Stimulated activated CD4-positive, alpha-beta T cell treated with anti-CD3 and anti-CD28 coated beads, Interleukin-2, amount 100 ng/mL, for 24 hours (primary cell): ENCODE measurements at places on chromosomes 1 and 21.

DNA sequence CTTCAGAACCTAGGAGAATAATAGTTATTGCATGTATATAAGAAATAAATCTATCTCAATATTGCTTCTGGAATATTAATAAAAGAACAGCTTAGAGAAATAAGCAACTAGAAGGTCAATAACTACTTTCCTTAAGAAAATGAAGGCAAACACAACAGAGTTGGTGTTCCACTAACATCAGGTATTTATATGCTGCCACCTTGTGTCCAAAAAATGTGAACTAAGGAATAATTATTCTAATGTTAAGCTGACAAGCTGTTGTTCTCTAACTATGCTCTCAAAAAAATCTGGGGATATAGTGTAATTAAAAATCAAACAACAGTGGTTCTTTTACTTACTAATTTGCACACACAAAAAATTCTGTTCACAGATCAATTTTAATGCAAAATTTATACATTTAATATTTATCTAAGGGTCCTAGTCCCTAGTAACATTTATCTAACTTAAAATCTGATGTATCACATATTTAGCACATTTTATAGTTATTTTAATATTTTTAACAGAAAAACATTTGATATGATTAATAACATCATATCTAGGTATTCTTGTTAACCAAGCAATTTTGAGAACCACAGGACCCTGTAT is 39.6 kb downstream of the UCHL5 start:
- DNase-seq: no peak

DNA sequence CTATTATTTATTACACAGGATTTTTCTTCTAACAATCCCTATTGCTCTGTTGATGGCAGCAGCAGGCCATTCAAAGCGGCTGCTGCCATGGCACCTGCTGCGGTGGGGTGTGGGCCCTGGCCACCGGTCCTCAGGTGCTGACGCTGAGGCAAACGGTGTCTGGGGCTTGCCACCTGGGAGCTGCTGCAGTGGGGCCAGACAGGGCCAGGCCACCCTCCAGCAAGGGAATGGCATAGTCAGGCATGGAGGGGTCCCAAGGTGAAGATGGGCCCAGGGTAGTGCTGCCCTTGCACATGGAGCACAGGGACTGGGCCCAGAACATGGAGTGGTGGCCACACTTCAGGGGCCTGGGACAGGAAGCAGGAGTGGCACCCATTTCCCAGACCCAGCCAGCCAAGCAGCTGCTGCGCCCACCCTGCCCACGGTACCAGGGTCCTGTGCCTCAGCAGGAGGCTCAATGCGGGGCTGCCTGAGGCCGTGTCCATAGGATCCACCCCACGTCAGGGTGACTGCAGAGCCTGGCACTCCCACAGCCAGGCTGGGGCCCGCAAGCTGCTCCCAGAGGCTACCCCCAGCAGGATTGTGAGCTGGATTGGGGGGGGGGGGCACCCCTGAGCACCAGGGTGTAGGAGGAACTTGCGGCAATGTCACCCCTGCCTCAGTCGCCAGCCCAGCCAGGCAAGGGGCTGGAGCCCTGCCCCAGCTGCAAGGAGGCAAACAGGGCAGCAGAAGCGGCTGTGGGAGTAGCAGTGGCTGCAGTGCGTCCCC is 53.9 kb upstream of the KRTAP11-1 start:
- DNase-seq: no peak

- no peak for DNase-seq
Observed at GRCh38 chr1:176854758-176855745, 309.5 kb downstream of the ASTN1 start.

GRCh38 chr1:230157420-230158390 is 90.7 kb downstream of the GALNT2 start:
- DNase-seq: no peak

- DNase-seq: no peak
Observed at GRCh38 chr1:245807954-245808719, 653.4 kb downstream of the KIF26B start.

DNA sequence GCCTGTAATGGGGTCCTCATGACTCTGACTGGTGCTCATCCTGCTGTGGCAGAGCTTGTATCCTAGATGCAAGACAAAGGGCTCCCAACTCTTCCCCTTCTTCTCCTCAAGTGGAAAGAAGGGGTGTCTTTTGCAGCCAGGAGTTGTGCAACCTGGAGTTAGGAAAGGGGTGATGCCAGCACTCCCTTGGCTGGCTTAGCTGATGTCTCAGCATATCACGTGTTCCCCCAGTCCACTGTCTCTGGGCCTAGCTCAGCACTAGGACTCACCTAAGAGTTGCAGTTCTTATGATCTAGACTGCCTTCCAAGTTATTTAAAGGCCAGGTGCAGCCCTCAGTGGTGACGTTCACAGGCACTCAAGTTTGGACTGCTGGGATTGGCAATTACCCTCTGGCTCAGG is 146.2 kb upstream of the GORAB start:
- no peak for DNase-seq

DNA sequence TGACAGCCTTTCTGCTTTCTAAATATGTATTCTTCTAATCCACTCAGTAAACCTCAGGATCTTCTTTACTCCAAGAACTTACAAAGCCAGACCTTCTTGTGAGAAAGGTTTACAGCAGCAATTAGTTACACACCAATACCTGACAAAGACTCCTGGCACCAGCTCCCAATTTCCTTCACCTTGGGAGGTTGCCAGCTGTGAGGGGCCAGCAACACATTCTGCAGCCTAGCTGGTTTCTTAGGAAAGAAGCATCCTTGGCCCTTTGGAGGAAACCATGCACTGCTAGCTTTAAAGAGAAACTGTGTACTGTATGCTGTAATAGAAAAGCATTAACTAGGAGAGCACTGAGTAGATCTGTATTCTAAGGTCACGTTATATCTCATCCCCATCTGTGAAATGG is 10.8 kb downstream of the FYB2 start:
- DNase-seq: no peak

DNA sequence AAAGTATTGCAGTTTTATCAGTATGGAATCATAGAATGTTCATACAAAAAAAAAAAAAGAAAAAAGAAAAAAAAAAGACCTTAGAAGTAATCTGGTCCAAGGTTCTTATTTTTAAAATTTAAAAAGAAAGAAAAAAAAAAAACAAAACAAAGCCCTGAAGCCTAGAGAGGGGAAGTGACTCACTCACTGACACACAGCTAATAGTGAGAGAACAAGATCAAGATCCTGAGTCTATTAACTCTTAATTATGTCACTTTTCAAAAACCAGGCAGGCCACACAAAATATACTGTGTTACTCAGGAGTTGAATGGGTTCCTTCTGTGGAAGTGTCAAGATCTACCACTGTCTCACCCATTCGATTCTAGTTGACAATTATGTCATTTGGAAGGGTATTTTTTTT is 433.9 kb upstream of the DAB1 start:
- no peak for DNase-seq

DNA sequence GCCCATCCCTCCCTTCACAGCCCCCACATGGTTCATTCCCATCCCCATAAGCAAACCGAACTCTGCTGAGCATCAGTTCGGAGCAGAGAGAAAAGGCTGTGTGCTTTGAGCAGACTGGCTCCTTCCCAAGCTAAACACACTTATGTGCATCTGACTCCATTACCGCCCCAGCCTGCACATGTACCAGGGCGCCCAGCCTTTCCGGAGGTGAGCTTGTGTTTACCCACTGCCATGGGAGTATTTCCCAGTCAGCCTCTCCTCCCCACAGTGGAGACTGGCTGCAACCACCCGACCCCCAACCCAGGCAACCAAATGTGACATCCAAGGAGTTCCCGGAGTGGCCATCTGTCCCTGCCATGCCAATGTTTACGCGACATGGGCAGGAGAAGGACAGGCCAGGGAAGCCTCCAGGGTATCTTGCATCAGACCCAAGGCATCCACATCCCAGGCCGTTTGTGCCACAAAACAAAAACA is 9.4 kb downstream of the TIAM1 start:
- DNase-seq: no peak

- no peak for DNase-seq
Observed at GRCh38 chr1:76238094-76238628, 163.6 kb downstream of the ST6GALNAC3 start.

DNA sequence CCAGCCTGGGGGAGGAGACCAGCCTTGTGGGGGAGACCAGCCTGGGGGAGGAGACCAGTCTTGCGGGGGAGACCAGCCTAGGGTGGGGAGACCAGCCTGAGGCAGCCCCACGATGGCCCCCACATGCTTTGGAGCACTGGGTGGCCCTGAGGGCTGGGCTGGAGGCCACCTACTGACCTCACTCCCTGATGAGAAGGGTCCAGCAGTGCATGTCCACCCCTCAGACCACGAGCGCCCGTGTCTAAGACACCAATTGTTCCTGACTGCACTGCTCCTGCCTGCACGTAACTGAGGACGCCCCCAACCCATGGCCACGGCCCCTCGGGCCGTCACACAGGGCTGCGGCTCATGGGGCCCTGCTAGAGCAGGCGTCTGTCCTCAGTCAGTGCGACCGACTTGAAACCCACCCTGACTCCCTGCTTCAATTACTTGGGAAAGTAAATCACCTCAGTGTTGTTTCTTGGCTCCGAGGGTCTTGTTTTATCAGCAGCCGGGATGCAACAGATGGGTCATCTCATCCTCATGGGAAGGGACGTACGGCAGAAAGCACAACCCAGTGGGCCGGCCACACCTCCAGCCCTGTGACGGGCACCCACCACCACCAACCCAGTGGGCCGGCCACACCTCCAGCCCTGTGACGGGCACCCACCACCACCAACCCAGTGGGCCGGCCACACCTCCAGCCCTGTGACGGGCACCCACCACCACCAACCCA is at the start of gene SPATC1L:
TSS of gene SPATC1L (minus strand) at position 550 of the 715 bp plus-strand sequence. CDS start 1,643 bp downstream, outside the sequence.
- peak; percentile 55 for DNase-seq

DNA sequence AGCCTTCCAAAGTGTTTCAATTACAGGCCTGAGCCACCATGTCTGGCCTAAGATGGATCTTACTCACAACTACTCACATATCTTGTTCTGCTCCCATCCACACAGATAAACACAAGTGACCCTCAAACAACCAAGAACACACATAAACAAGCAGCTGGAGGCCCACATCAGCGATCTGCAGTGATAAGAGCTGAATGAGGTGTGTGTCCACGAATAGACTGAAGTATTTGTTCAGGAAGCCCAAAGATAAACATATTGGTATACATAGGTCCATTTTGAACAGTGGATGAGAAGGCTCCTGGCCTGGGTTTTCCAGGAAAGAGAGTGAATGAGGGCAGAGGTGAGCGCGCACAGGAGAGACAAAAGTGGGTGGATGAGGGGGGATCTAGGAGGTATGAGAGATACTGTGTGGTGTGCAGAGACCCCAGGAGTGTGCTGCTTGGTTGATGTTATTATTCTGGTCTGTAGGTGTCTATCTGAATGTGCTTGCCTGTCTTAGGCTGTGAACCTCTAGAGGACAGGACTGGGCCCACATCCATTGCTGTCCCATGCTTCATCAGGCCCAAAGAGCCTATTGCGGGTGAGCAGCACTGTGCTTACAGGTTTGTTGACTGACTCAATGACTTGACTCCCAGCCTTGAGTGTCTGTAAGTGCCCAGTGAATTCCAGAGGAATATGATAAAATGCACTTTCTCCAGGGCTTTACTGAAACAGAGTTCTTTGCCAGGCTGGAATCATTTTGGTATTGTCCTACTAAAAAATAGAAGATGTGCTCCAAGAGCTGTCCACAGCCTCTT is 79.9 kb upstream of the ATP1A1 start:
- DNase-seq: no peak

DNA sequence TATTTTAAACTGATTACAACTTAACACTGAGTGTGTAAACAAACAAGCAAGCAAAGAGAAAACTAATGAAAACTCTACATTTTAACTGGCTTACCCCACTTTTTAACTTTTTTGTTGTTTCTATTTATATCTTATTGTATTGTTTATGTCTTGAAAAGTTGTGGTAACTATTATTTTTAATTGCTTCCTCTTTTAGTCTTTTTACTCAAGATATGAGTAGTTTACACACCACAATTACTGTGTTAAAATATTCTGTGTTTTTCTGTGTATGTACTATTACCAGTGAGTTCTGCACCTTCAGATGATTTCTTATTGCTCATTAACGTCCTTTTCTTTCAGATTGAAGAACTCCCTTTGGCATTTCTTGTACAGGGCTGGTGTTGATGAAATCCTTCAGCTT is 4.7 kb upstream of the HHAT start:
- no peak for DNase-seq

DNA sequence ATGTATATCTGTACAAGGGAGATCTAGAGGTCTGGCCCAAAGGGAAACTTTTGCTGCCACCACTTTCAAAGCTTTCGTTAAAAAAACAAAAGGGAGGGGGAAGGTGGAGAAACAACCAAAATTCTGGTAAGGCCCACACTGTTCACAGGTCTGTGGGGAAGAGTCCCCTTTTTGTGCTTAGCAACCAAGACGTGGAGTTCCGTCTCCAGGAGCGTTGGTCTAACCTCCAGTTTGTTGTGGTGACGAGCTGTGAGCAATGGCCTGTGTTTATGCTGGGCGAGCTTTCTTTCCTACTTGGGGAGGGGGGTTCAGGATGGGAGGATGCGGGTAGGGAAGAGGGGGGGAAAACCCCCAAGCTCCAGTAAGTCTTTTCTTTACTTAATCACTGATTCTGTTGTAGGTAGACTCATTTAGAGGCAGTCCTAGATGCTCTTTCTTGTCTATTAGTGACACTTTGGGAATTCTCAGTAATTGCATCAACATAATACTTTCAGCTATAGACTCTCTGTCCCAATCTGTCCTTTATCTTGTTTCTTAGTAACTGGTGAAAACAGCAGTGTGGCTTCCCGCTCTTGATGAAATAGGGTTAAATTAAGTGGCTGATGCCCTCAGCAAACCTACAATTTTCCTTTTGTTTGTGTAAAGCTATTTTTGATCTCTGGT is 1.5 kb downstream of the HIPK1 start:
- peak; percentile 58 for DNase-seq

- no peak for DNase-seq
Observed at GRCh38 chr1:152442301-152442700, 28.2 kb upstream of the CRNN start.

DNA sequence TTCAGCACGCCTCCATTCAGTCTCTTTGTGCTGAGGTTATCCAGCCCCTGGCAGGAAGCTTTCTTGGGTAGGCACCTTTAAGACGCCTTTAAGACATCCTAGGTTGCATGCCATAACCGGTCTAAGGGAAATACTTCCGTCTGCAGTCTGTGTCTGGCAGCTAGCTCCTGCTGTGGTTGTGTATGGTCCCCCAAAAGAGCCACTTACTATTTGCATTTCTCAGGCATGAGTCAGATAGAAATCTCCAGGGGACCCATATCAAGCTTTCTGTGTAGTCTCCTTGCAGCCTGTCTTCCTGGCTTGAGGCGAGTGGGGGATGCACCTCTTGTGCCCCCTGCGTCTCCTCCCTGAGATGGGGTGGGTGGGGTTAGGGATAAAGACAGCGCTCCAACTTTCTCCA is 10.0 kb upstream of the RYR2 start:
- DNase-seq: no peak

- no peak for DNase-seq
Observed at GRCh38 chr1:223543560-223543959, 121.9 kb downstream of the CAPN8 start.

- no peak for DNase-seq
Observed at GRCh38 chr21:46284077-46284644, 1.2 kb downstream of the MCM3AP start.

GRCh38 chr21:16568661-16569060 is 838.9 kb downstream of the USP25 start:
- no peak for DNase-seq

- DNase-seq: no peak
Observed at GRCh38 chr1:100250264-100250663, 630 bp upstream of the DBT start.

GRCh38 chr1:19205845-19206244 is 4.2 kb downstream of the UBR4 start:
- no peak for DNase-seq

GRCh38 chr1:97792655-97793054 is 128.2 kb downstream of the DPYD start:
- no peak for DNase-seq

- DNase-seq: no peak
Observed at GRCh38 chr21:28867401-28867800, 125.3 kb downstream of the LTN1 start.
